ENCODE measurements at places on chromosomes 11 and 22.

DNA sequence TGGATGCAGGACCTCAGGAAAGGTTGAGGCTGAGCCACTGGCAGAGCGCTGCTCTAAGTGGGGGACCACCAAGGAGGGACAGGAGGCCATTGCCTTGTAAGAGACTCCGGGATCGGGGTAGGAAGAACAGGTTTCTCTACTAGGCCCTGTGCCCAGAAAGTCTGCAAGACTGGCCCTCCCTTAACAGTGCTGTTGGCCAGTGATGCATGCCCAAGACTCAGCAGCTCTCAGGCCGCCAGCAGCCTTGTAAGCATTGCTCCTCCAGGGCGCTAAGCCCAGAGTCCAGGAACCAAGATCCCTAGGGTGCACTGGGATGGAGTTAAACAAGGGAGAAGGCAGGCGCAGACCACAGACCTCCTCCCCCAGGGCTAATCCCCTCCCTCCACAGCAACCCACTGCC is 39.3 kb upstream of the PANX1 start:
- DNase-seq, result no peak

GRCh38 chr11:18368221-18368620 is 26.1 kb upstream of the LDHA start:
- DNase-seq, result no peak

DNA sequence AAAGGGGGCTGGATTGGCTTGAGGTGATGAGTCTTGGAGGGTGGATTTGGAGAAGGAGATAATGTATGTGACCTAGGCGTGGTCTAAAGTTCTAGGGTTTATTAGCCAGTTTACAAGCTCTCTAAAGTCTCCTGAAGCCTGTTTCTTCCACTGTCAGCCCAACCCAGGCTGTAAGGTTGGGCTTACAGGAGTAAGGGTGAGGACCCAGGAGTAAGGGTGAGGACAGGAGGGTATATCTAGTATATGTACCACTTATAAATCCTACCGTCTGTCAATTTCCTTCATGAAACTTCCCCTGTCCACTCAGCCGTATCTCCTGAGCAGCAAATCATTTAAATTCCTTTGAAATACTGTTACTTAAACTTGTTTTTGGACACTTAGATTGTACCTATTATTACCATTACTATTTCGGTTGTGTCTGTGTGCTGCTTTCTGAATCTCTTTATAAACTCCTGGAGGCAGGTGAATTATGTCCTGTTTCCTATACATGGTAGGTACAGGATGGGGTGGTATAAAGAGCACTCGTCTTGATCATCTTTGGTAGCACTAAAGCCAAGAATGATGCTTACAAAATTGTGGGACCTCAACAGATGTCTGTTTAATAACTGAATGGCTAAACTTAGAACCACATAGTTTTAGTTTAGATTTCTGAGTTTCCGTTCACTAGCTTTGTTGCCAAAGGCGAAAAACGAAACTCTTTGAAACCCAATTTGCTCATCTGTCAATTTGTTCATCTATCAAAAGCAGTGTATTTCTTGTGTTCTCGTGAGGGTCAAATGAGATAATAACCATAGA is 192.0 kb downstream of the GRIK4 start:
- no peak for DNase-seq

DNA sequence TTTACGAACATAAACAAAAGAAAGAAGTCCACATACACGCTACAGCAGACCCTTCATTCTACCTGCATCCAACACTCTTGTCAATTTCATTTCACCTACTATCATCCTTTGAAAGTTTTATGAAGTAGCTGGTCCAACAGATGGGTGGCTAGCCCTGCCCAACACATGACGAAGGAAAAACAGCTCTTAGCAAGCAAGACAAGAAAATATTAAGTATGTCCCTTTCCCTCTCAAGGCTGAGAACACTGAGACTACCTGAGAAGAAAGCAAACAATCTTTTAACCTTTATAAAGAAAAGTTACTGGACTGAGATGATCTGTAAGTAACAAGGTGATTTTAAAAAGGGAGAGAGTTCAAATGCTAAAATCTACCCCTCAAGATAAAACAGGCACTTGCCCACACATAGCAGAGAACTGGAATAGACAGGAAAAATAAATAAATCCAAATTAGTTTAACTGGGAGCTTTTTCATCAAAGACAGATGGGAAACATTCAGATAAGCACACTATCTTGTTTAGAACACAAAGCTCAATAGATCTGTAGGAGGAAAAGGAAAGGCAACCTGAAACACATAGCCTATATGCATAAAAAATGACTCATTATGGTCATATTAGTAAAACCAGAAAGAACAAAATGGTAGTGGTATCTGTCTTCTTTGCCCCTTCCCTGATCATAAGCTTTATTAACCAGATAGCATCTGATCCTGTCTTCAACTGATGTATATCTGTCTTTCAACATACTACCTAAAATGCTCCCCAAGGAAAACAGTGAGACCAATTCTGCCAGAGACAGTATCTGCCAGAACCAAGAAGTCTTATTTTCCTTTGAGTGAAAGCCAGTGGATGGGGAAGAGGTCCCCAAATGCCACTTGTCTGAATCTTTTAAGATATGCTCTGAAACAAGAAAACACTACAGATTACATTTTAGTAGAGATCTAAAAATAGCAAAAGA is 104.3 kb downstream of the MRTFA start:
- DNase-seq, result no peak

DNA sequence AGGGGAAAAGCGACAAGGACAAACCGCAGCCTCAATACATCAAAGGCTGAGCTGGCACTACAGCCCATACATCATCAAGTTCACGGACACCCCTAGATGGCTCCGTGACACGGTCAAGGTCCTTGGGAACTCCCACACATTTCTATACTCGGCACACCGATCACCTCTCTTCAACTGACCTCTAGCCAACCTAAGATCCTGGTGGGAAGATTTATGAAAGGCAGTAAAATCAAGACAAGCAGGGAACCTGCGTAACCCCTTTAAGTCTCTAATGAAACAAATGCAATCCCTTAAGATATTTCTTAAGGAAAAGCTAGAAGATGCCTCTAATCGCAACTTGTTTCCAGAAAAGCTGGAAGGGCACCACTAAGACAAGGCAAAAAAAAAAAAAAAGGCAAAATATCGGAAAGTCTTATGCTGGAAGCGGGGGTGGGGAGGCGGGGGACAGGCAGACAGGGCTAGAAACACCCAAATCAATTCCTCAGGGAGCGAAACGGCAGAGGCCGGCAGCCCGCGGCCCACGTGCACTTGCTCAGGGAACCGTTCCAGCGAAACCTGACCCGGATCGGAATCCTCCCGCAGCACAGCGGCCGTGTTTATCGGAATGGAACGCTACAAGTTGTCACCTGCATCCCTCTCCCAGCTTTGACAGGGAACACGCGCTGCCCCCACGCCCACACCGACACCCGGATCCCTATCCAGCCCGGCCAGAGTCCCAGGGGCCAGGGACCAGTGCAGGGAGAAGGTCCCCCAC is 1.4 kb downstream of the ARHGAP20 start:
- DNase-seq, result peak; percentile 7

GRCh38 chr22:43643387-43643786 is 168.7 kb downstream of the EFCAB6 start:
- no peak for DNase-seq

GRCh38 chr11:73233211-73233610 is 15.1 kb downstream of the P2RY2 start:
- no peak for DNase-seq

- DNase-seq, result peak; percentile 52
Observed at GRCh38 chr11:5004424-5005274, 10.0 kb downstream of the OR51L1 start.

- DNase-seq, result no peak
Observed at GRCh38 chr11:23103416-23103815, 243.1 kb upstream of the CCDC179 start.

- no peak for DNase-seq
Observed at GRCh38 chr22:28931844-28932567, 48.6 kb downstream of the ZNRF3 start.

DNA sequence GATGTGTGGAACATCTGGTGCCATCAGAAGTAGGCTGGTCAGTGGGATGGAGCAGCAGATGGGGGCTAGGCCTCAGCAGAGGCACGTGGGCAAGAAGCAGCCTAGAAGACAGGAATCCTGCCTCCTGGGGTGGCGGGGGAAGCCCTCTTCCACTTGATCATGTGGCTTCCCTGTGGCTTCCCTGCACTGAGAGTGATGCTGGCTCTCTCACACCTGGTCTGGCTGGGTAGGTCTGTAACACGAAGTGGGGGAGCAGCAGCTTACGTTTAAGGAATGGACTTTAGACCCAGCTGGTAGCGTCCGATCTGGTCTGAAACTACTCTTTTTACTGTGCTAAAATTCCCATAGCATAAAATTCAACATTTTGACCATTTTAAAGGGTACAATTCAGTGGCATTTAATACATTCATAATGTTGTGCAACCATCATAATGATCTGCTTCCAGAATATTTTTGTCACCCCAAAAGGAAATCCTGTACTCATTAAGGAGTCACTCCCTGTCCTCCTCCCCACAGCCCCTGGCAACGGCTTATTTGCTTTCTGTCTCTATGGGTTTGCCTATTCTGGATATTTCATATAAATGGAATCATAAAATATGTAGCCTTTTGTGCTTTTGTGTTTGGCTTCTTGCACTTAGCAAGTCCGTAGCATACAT is 21.7 kb downstream of the PTPN5 start:
- no peak for DNase-seq

- DNase-seq, result no peak
Observed at GRCh38 chr11:7270233-7270865, 18.6 kb downstream of the SYT9 start.

DNA sequence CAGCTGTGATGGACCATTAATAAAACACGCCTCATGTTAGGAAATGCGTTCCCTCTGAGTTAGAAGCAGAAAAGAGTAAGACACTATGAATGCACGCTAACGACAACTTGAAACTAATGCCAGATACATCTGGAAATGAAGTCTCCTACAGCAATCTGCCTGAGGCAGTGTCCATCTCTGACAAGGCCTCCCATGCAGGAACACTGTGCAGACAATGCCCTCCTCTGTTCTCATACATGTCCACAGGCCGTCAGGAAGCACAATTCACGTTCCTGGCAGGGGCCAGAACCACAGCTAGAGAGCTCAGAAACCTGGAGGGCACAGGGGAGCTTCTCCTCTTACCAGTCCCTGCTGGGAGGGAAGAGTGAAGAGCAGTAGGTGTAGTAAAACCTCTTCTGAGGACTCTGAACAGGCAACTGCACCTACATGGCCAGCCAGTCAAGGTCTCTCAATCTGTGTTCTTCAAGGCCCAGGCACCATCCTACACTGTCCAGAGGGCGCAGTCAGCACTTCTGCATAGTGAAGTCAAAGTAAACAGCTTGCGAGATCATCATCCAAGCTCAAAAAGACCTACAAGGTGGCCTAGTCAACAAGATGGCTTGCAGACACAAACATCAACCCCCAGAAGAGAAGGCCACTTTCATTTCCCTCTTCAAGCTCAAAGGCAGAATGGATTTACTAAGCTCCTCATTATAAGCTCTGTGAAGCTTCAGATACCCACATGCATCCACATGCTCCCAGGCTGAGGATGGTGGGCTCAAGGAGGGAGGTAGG is 41.5 kb upstream of the CYP2D6 start:
- DNase-seq, result no peak

GRCh38 chr11:64531422-64531821 is 59.6 kb upstream of the SLC22A12 start:
- DNase-seq, result no peak

DNA sequence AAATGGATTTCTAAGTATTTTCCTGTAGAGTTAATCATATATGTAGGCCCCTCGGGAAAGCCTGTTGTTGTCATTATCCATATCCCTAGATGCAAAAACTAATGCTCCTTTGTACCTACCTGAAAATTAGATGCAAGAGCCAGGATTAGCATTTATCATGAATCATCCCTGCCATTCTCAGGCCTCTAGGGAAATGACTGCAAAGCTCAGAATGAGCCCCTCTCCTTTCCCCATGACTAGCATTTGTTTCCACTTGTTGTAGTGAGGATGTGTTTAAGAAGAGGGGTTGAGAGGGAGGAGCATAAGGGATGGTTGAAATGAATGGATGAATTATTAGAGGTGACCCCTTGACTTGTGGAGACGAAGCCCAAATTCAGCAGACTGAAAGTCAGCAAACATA is 537.9 kb downstream of the NTM start:
- DNase-seq, result no peak

DNA sequence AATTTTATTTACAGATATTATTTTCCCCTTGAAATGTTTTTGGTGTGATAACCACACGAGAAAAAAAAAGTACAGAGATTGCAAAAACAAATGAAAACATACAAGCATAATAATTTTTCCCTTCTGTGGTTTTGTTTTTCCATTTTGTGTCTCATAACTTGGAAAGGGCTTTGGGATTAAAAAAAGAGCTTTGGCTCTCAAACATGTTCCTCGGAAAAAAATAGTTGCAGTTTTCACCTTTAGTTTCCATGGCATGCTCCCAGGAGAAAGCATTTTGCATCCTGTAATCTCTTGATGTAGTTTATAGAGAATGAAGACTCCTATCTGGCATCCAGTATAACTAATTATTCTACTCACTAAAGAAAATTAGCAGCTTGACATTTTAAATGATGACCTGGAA is 362.1 kb upstream of the PDGFD start:
- no peak for DNase-seq

Measured in stimulated activated CD4-positive, alpha-beta T cell treated with anti-CD3 and anti-CD28 coated beads, Interleukin-15, amount 100 ng/mL, for 24 hours (primary cell).